Sigmoid colon (tissue), 7 donors: ENCODE measurements at places on chromosomes 5 and 9. TPM values are rescaled to one million over a fixed set of nuclear protein-coding genes. Genes with fewer than 3 reads are reported as not detected.

Gene GARIN3
- total RNA-seq: not detected

GRCh38 chr9:116101516-116101915, 52.1 kb upstream of the PAPPA start:
- no peak overlapping the region for H3K4me3 ChIP-seq
- no peaks in the 10 kb centered on the region for H3K27me3 ChIP-seq
- H3K36me3 ChIP-seq: no peaks in the 10 kb centered on the region
- H3K27ac ChIP-seq: no peak overlapping the region

GRCh38 chr5:75468593-75468992, 42.8 kb downstream of the CERT1 start:
- no peak overlapping the region for H3K27ac ChIP-seq
- H3K4me1 ChIP-seq: peaks cover 6% of the 10 kb centered on the region
- no peak for DNase-seq
- no peaks in the 10 kb centered on the region for H3K36me3 ChIP-seq
- no peaks in the 10 kb centered on the region for H3K27me3 ChIP-seq

- H3K27me3 ChIP-seq: no peaks in the 10 kb centered on the region
- H3K36me3 ChIP-seq: no peaks in the 10 kb centered on the region
- no peak overlapping the region for H3K27ac ChIP-seq
- no peak overlapping the region for H3K4me3 ChIP-seq
Measured at GRCh38 chr5:81893961-81894360, 77.9 kb upstream of the ATG10 start.

Gene CD74
- 362 TPM for total RNA-seq

Gene PCDHB5
- 6.5 TPM for total RNA-seq

GRCh38 chr9:35618854-35619799, 914 bp upstream of the CD72 start:
- DNase-seq: no peak
- no peaks in the 10 kb centered on the region for H3K27me3 ChIP-seq
- no peak overlapping the region for H3K4me3 ChIP-seq
- no peaks in the 10 kb centered on the region for H3K36me3 ChIP-seq
- peaks cover 13% of the 10 kb centered on the region for H3K4me1 ChIP-seq

Gene P4HA2
- total RNA-seq: 27.0 TPM

- H3K4me1 ChIP-seq: no peaks in the 10 kb centered on the region
- DNase-seq: no peak
- no peak overlapping the region for H3K4me3 ChIP-seq
- no peak overlapping the region for H3K27ac ChIP-seq
- no peaks in the 10 kb centered on the region for H3K27me3 ChIP-seq
- H3K36me3 ChIP-seq: no peaks in the 10 kb centered on the region
Measured at GRCh38 chr9:94610181-94610606, 16.6 kb upstream of the FBP2 start.

Gene CARD9
- total RNA-seq: 1.5 TPM

Gene HTR4
- total RNA-seq: 16.1 TPM

Gene TBC1D2
- total RNA-seq: 4.9 TPM

GRCh38 chr9:89522261-89522958, 24.5 kb upstream of the SEMA4D start:
- H3K36me3 ChIP-seq: no peaks in the 10 kb centered on the region
- H3K4me3 ChIP-seq: no peak overlapping the region
- H3K27me3 ChIP-seq: no peaks in the 10 kb centered on the region
- no peak overlapping the region for H3K27ac ChIP-seq

Gene CCL27
- not detected for total RNA-seq

- no peaks in the 10 kb centered on the region for H3K4me1 ChIP-seq
- no peaks in the 10 kb centered on the region for H3K27me3 ChIP-seq
- H3K27ac ChIP-seq: no peak overlapping the region
- no peaks in the 10 kb centered on the region for H3K36me3 ChIP-seq
- no peak overlapping the region for H3K4me3 ChIP-seq
- DNase-seq: no peak
Measured at GRCh38 chr9:88110026-88110425, 28.2 kb downstream of the SPATA31C2 start.

Gene TIMD4
- total RNA-seq: not detected

- no peaks in the 10 kb centered on the region for H3K36me3 ChIP-seq
- DNase-seq: no peak
- H3K4me3 ChIP-seq: no peak overlapping the region
- H3K27me3 ChIP-seq: no peaks in the 10 kb centered on the region
- H3K4me1 ChIP-seq: no peaks in the 10 kb centered on the region
Measured at GRCh38 chr9:106529616-106530015, 333.4 kb upstream of the ZNF462 start.
